ENCODE measurements at places on chromosomes 4 and X.

DNA sequence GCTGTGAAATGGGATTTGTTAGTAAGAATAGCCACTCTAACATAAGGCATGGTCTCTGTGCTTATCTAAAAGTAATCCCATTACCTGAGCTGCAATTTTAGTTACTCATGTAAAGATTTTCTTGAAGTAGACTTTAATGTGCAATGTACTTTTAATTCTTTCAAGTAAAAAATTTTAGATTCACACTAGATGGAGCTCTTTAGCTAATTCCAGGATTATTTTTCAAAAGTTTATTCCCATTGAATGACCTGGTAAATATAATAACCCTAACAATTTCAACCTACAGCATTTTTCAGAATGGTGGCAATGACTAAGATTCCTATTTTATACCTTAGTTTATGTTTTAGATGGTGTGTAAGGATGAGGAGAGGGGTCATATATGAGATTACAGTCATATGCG, 18.1 kb downstream of the USP38 start:
- no peak for DNase-seq

DNA sequence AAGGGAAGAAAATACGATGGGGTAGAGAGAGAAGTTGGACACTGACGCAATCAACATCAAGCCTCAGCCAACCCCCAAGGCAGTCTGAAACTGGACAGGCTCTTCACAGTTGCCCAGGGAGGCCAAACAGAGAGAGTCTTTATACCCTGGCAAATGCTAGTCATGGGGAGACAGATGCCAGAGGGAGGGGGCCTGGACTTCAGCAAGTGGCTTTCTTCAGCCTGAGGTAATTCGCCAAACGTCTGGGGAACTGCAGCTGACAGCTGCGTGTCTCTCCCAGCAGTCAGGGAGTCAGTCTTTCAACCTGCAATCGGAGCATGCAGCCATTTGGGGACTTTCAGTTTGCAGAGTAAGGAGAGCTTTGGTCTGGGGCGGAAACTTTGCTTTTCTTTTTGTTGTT, 521.6 kb downstream of the TRIML1 start:
- DNase-seq, result no peak

DNA sequence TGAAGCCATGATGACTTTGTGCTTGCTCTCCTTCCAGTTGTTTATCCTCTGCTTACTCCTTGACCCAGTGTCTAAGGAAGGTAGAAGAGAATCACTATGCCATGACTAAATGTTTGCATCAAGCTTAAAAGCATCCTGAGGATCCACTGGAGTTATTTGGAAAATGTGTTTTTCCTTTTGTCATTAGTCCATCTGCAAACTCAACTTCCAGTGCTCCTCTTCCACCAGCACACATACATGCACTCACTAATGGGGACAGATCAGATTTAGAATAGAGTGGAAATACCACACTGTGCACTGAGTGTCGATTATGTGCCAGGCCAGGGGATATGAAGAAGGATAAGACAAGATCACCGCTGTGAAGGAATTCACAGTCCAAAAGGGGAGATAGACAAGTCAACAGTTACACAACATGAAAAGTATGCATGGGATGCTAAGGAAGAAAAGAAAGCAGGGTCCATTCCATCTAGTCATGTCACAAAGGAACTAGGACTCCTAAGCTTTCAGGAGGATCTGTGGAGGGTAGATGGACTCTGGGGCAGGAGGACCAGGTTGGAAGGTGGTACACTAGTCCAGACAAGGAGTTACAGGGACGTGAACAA, 1.9 kb downstream of the OCIAD2 start:
- peak; percentile 29 for DNase-seq

- no peak for DNase-seq
Observed at GRCh38 chr4:142648378-142648777, 197.7 kb downstream of the INPP4B start.

- DNase-seq, result peak; percentile 34
Observed at GRCh38 chrX:150680974-150681373, 12.2 kb upstream of the MTMR1 start.

DNA sequence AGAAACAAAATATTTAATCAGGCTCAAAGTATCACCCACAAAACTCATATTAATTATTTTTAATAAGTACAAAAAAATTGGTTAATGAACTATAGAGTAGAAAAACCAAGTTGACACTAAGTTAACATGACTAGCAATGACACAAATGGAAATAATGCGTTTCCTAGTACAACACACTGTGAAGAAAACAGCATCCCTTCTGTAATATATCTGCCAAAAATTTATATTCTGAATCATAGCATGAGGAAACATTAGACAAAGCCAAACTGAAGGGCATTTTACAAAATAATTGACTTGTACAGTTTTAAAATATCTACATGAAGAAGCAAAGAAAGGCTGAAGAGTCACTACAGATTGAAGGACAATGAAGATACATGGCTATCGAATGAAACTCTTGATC, 477.6 kb upstream of the INTU start:
- DNase-seq, result no peak

GRCh38 chrX:14084466-14084865, 54.8 kb upstream of the GEMIN8 start:
- no peak for DNase-seq
